Bronchial smooth muscle cell (primary cell): ENCODE measurements at places on chromosomes 4 and X. TPM values are rescaled to one million over a fixed set of nuclear protein-coding genes. Genes with fewer than 3 reads are reported as not detected.

The ADAMTS3 gene
- total RNA-seq = 1.9 and 4.1 TPM in 2 replicates

The FAM47A gene
- not detected in 2 replicates for total RNA-seq

The SPCS3 gene
- 76.2 and 94.7 TPM in 2 replicates for total RNA-seq

The HEPH gene
- 58.8 and 70.2 TPM in 2 replicates for total RNA-seq

The SHISA3 gene
- total RNA-seq = under 0.01 and 0.32 TPM in 2 replicates

The IQCM gene
- total RNA-seq = 0.09 and 0.16 TPM in 2 replicates

The TIMM17B gene
- 14.4 and 17.3 TPM in 2 replicates for total RNA-seq

The PFKFB1 gene
- total RNA-seq = 0.16 TPM in 1 of 2 replicates, not detected in the other

The GRK4 gene
- total RNA-seq = 6.4 and 6.8 TPM in 2 replicates

The WNK3 gene
- total RNA-seq = 0.16 and 0.17 TPM in 2 replicates

The BMP15 gene
- total RNA-seq = not detected in 2 replicates

The NDST3 gene
- 0.16 TPM in 1 of 2 replicates, not detected in the other for total RNA-seq

The RIBC1 gene
- 0.79 and 1.4 TPM in 2 replicates for total RNA-seq

The ERAS gene
- not detected in 2 replicates for total RNA-seq

The INTU gene
- 4.1 and 5.5 TPM in 2 replicates for total RNA-seq

The SLC10A6 gene
- total RNA-seq = 0.47 and 0.77 TPM in 2 replicates

The GPR34 gene
- total RNA-seq = not detected in 2 replicates

The SMIM10L2A gene
- 0.17 and 1.7 TPM in 2 replicates for total RNA-seq

The TNIP3 gene
- total RNA-seq = 0.32 and 0.43 TPM in 2 replicates

The TBC1D9 gene
- total RNA-seq = 22.4 and 22.8 TPM in 2 replicates

The ASB9 gene
- total RNA-seq = 0.09 and 1.4 TPM in 2 replicates

The DUSP9 gene
- not detected in 2 replicates for total RNA-seq

The DOK7 gene
- total RNA-seq = under 0.01 and 0.09 TPM in 2 replicates

The SPANXA2 gene
- total RNA-seq = not detected in 2 replicates

The TLR7 gene
- not detected in 2 replicates for total RNA-seq

The WDR17 gene
- total RNA-seq = 1.4 and 4.3 TPM in 2 replicates

The GPR78 gene
- total RNA-seq = 0.63 and 1.1 TPM in 2 replicates

The PAGE2 gene
- not detected in 2 replicates for total RNA-seq

The TCP11X1 gene
- not detected in 2 replicates for total RNA-seq

The CT45A2 gene
- total RNA-seq = not detected in 2 replicates

The FAM9B gene
- total RNA-seq = not detected in 2 replicates

The F9 gene
- not detected in 2 replicates for total RNA-seq

The IL2 gene
- not detected in 2 replicates for total RNA-seq

The APELA gene
- not detected in 2 replicates for total RNA-seq

The TMEM164 gene
- 3.9 and 6.1 TPM in 2 replicates for total RNA-seq

The CXCL6 gene
- total RNA-seq = 5.0 and 14.3 TPM in 2 replicates

The GAGE2A gene
- total RNA-seq = not detected in 2 replicates

The IGFBP7 gene
- total RNA-seq = 112 and 163 TPM in 2 replicates
